Lower lobe of right lung (tissue), 2 donors: ENCODE measurements at places on chromosomes 16 and 17. TPM values are rescaled to one million over a fixed set of nuclear protein-coding genes. Genes with fewer than 3 reads are reported as not detected.
A peak's percentile ranks its signal among the peaks of the same experiment; 100 is the strongest.

DNA sequence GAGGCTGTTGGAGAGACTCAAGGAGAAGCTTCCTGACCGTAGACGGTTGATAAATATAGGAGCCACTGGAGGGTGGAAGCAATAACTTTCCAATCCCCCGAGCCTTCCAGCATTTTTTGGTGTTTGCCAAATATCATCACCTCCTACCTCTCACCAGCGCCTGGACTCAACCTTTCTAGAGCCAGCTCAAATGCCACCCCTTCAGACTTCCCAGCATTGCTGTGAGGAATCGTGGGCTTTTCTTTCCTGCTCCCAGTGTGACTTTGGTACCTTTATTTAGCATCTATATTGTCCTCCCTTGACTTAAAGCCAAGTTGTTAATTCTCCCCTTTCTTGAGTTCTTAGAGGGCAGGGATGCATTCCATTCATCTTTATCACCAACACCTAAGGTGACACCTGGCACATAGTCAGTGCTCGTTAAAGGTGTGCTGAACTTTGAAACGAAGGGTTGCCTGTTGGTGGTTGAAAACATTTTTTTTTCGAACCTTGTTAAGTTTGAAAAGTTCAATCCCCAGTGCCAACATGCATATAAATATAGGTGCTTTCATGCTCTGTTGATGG lies 35.3 kb upstream of the CCR7 start:
- no peaks in the 10 kb centered on the region for H3K27me3 ChIP-seq
- DNase-seq, result no peak
- no peaks in the 10 kb centered on the region for H3K4me1 ChIP-seq
- no peak overlapping the region for H3K4me3 ChIP-seq
- no peak overlapping the region for H3K27ac ChIP-seq

GRCh38 chr17:56641894-56642293 lies 48.4 kb downstream of the NOG start:
- no peak overlapping the region for H3K27ac ChIP-seq
- DNase-seq, result no peak
- H3K36me3 ChIP-seq, result no peaks in the 10 kb centered on the region
- no peak overlapping the region for H3K4me3 ChIP-seq
- H3K27me3 ChIP-seq, result peaks cover 9% of the 10 kb centered on the region
- no peaks in the 10 kb centered on the region for H3K4me1 ChIP-seq

DNA sequence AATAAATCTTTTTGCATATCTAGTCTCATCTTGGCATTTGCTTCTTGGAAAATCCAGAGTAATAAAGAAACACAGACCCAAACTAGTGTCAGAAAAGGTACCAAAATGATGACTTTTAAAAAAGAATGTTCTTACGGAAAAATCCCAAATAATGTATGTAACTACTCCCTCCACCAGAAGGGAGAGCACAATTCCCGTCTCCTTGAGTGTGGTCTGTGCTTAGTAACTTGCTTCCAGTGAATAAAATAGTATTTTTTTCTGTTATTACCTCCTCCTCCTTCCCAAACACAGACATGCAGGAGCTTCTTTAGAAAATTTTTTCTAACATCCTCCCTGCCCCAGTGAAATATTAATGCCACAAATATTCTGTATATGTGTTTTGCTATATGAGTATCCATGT lies 358.1 kb downstream of the ZFHX3 start:
- H3K27ac ChIP-seq, result no peak overlapping the region
- no peak overlapping the region for H3K4me3 ChIP-seq
- DNase-seq, result no peak
- H3K36me3 ChIP-seq, result no peaks in the 10 kb centered on the region
- H3K27me3 ChIP-seq, result no peaks in the 10 kb centered on the region

GRCh38 chr16:78823027-78823426 lies 723.6 kb downstream of the WWOX start:
- H3K27me3 ChIP-seq, result no peaks in the 10 kb centered on the region
- H3K4me3 ChIP-seq, result no peak overlapping the region
- no peaks in the 10 kb centered on the region for H3K36me3 ChIP-seq
- DNase-seq, result no peak

- no peaks in the 10 kb centered on the region for H3K27me3 ChIP-seq
- H3K36me3 ChIP-seq, result peaks cover 38% of the 10 kb centered on the region
- H3K4me1 ChIP-seq, result no peaks in the 10 kb centered on the region
- H3K27ac ChIP-seq, result no peak overlapping the region
- DNase-seq, result no peak
These were observed 19.3 kb upstream of the MNT start for GRCh38 chr17:2420176-2420575.

DNA sequence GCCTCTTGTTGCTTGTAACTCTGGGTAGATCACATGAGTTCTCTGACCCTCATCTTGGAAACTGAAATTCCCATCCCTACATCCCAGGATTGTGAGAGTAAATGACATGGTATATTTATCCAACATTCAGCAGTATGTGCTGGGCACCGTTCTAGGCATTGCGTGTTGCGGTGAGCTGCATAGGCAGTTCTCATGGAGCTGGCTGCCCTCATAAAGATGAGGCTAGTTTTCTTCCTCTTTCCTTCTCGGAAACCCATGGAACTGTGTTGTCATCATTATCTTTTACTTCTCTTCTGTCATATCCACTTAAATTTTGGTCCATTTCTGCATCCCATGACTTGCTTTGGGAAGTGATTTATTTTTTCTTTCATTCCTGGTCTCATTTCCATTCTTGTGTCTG lies 17.2 kb downstream of the CMIP start:
- H3K36me3 ChIP-seq, result peaks cover 9% of the 10 kb centered on the region
- DNase-seq, result no peak
- no peak overlapping the region for H3K4me3 ChIP-seq

GRCh38 chr17:19737305-19738072 lies 10.6 kb downstream of the ALDH3A1 start:
- H3K36me3 ChIP-seq, result no peaks in the 10 kb centered on the region
- DNase-seq, result no peak
- no peak overlapping the region for H3K27ac ChIP-seq
- H3K4me3 ChIP-seq, result no peak overlapping the region

PRSS21 gene
- total RNA-seq, result 26.5 TPM

GRCh38 chr17:12463102-12463501 lies 202.6 kb upstream of the MYOCD start:
- no peak for DNase-seq
- no peak overlapping the region for H3K4me3 ChIP-seq
- no peaks in the 10 kb centered on the region for H3K4me1 ChIP-seq
- no peaks in the 10 kb centered on the region for H3K36me3 ChIP-seq
- no peaks in the 10 kb centered on the region for H3K27me3 ChIP-seq

DNA sequence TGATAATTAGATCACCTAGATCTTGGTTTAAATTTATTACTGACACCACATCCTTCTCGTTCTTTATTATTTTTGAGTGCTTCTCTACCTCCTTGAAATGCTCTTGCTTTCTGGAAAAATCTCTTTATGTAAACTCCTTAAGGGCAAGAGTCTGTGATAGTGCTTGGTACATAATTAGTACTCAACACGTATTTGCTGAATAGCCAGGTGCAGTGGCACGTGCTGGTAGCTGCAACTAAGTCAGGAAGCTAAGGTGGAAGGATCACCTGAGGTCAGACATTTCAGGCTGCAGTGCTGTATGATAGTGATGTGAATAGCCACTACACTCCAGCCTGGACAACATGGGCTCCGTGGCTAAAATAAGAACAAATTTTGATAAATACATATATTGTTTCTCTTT lies 63.0 kb downstream of the PPM1E start:
- H3K27ac ChIP-seq, result no peak overlapping the region
- no peaks in the 10 kb centered on the region for H3K4me1 ChIP-seq
- H3K27me3 ChIP-seq, result no peaks in the 10 kb centered on the region
- no peak for DNase-seq
- no peaks in the 10 kb centered on the region for H3K36me3 ChIP-seq
- H3K4me3 ChIP-seq, result no peak overlapping the region

DNA sequence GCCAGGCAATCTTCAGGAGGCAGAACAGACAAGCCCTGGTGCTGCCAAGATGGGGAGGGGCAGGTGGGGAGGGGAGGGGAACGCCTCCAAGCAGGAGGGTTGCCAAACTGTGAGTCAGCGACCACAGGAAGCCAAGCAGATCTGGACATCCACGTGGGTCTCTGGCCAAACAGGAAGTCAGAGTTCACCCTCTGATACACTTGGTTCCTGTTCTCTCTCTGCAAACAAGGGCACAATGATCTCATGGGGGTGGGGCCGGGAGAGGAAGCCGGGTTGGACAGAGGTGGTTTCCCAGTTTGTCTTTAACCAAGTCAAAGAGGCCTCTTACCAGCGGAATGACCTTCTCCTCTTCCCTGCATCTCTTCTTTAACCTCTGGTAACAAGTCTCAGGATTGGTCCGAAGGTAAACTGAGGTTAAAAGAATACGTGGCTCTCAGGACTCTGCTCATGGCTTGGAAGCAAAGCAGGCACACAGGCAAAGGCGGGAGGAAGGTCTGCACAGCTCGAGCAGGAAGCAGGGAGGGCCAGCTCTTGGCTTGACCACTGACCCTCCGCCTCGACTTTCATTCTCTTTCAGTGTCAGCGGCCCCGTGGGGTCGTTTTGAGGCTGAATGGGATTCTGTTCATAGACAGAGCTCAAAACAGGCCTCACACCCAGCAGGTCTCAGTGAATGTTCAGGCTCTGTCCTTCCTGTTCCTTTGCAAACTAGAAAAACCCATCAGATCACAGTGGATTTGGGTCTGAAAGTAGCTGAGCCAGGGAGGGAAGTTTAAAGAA lies 32.9 kb downstream of the TK2 start:
- H3K4me1 ChIP-seq, result peaks cover 82% of the 10 kb centered on the region
- H3K4me3 ChIP-seq, result peak overlapping the region; percentile 39
- H3K27ac ChIP-seq, result peak overlapping the region; percentile 98
- H3K27me3 ChIP-seq, result no peaks in the 10 kb centered on the region
- H3K36me3 ChIP-seq, result peaks cover 6% of the 10 kb centered on the region

DNA sequence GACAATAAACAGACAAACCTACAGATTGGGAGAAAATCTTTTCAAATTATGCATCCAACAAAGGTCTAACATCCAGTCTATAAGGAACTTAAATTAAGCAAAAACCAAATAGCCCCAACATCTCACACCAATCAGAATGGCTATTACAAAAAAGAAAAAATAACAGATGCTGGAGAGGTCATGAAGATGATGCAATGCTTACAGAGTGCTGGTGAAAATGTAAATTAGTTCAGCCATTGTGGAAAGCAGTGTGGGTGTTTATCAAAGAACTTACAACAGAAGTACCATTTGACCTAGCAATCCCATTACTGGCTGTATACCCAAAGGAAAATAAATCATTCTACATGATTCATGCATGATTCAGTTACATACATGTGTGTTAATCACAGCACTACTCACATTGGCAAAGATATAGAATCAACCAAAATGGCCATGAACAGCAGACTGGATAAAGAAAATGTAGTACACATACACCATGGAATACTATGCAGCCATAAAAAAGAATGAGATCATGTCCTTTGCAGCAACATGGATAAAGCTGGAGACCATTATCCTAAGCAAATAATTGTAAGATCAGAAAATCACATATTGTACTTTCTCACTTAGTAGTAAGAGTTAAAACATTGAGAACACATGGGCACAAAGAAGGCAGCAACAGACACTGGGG lies 223.9 kb upstream of the WSB1 start:
- H3K4me3 ChIP-seq, result no peak overlapping the region
- H3K27me3 ChIP-seq, result no peaks in the 10 kb centered on the region
- no peaks in the 10 kb centered on the region for H3K4me1 ChIP-seq
- no peak for DNase-seq
- no peak overlapping the region for H3K27ac ChIP-seq
- no peaks in the 10 kb centered on the region for H3K36me3 ChIP-seq

DNA sequence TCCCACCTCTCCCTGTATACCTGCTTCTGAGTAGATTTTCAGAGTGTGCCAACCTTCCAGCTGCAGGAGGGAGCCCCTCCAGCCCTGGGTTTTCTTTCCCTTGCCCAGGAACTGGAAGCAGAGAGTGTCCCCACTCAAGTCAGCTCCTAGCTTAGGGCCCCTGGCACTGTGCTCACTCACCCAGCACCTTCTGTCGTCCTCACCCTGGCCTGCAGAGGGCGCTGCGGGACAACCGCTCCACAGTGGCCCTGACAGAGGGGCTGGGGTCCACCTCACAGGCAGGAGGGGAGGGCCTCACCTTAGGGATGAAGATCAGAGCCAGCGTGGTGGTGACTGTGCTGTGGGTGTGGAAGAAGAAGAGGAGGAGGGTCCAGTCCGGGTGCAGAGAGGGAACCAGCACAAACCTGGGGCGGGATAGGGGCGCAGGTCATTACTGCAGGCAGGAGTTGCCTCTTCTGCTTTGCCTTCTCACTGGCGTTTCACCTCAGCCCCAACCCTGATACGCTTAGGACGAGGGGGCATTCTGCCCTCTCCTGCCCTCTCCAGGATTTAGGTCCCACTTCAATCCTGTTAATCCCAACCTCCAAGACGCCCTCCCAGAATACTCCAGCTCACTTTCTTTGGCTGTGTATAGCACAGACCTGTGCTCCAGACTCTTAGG lies 10.0 kb downstream of the GPR179 start:
- no peak overlapping the region for H3K27ac ChIP-seq
- no peaks in the 10 kb centered on the region for H3K36me3 ChIP-seq
- no peak overlapping the region for H3K4me3 ChIP-seq
- peak; percentile 56 for DNase-seq

ZACN gene
- total RNA-seq, result not detected

DNA sequence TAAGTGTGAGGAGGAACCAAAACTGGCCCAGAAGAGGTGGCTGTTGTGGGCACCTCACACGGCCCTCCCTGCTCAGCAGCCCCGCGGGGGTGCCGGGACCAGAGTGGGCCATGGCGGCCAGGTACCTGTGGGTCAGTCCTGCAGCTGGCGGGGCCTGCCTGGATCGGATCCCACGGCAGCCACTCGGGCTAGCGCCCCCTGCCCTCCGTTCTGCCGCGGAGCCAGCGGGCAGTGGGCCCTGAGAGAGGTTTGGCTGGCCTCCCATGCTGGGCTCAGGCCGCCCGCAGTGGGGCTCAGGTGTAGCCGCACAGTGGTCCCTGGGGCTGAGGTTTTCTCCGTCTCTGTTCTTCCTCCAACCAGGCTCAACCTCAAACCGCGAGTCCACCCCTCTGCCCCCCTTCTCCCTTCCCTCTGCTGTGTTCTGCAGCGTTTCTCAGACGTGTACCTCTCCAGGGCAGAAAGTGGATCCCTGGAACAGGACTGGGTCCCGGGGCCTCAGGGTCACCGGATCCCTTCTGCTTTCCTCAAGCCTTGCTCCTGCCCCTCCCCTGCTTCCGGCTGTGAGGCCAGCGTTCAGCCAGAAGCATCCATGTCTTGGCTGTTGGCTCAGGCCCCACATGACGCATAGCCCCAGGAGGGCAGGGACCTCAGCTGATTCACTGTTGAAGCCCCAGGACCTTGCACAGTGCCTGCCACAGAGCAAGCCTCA lies 28.6 kb upstream of the ITGA3 start:
- peak overlapping the region; percentile 61 for H3K27ac ChIP-seq
- no peaks in the 10 kb centered on the region for H3K36me3 ChIP-seq
- peak overlapping the region; percentile 50 for H3K4me3 ChIP-seq
- H3K27me3 ChIP-seq, result no peaks in the 10 kb centered on the region
- H3K4me1 ChIP-seq, result peaks cover 27% of the 10 kb centered on the region

CNGB1 gene
- 0.35 TPM for total RNA-seq
